ENCODE measurements at places on chromosomes 7 and 10. TPM values are rescaled to one million over a fixed set of nuclear protein-coding genes. Genes with fewer than 3 reads are reported as not detected.

MSS51 gene
- total RNA-seq = 0.86 TPM

WEE2 gene
- not detected for total RNA-seq

SEPHS1 gene
- 134 TPM for total RNA-seq

GRCh38 chr10:8927705-8928104 is 873.2 kb downstream of the GATA3 start:
- DNase-seq = no peak

SPDYE8 gene
- total RNA-seq = not detected

DNA sequence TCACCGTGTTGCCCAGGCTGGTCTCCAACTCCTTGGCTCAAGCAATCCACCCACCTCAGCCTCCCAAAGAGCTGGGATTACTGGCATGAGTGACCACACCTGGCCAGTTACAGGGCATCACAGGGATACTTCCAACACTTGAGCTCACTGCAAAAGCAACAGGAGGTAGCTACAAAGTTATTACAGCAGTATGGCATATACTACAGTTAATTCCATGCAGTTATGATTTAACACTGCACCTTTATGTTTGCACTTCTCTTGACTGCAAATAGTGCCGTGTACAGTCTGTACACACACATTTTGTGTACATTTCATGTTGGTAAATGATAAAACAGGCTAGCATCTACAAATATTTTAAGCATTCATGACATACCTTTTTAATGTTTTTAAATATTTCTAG is 21.3 kb downstream of the SRPK2 start:
- no peak for DNase-seq

DNA sequence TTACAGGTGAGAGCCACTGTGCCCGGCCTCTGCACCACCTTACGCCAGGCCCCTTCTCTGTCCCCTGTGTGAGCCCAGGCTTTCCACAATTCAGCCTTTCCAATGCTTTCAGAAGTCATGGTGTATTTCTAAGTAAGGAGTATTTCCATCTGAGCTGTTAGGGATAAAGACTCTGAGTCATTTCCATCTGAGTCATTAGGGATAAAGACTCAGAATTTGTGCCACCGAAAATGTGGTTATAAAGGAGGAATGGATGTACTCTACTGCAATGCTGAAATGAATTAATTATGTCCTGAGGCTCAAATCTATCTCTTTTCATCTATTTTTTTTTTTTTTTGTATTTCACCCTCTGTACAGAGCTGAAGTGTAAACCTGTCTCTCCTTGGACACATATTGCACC is 84.0 kb downstream of the GATA3 start:
- no peak for DNase-seq

SLC18A3 gene
- total RNA-seq = not detected

DNA sequence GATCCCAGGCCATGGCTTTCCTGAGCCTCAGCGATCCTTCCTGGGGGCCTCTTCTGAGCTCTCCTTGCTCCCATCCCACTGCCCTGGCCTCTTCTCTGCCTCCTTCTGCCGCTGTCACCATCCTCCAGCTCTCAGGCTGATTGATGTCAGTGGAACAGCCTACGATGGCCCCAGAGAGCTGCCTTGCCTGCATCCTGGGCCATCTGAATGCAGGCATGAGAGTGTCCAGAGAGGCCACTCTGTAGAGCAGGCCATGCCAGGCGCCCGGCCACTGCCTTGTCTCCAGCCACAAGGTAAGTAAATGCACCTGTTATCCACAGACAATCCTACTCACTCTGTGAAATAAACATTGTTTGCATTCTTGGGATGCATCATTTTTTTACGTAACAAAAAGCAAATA is 171.4 kb upstream of the PPP2R2D start:
- no peak for DNase-seq

- no peak for DNase-seq
Observed at GRCh38 chr10:123864923-123865322, 26.7 kb downstream of the CPXM2 start.

MAGI2 gene
- total RNA-seq = not detected

DNA sequence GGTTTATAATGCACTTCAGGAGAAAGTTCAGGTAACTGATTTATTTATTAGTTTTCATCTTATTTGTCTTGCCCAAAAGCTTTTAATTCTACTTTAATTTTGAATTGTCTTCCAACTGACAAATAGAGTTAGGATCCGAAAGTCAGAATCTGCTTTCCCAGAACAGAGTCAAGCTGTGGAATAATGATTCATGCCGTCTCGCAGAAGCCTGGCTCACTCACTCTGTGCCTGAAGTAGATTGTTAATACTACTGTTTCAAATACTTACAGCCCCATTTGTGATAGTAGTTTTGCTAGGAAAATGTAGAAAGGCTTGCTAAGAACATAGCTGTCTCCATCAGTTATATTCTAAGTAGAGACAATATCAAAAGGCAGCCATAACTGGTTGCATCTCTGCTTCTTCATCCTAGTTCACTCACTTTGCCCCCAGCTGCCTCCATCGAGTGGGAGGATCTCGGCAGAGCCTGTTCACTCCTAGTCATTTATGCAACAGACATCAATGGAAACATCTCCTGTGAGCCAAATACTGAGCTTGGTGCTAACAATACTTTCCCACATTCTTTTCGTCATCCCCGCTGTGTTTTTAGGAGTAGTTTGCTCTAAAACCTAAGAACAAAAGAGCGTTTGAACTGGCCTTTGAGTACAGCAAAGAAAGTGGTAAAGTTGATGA is 28.0 kb downstream of the ABRAXAS2 start:
- DNase-seq = no peak

- DNase-seq = no peak
Observed at GRCh38 chr10:91347529-91347928, 62.6 kb upstream of the HECTD2 start.

DNA sequence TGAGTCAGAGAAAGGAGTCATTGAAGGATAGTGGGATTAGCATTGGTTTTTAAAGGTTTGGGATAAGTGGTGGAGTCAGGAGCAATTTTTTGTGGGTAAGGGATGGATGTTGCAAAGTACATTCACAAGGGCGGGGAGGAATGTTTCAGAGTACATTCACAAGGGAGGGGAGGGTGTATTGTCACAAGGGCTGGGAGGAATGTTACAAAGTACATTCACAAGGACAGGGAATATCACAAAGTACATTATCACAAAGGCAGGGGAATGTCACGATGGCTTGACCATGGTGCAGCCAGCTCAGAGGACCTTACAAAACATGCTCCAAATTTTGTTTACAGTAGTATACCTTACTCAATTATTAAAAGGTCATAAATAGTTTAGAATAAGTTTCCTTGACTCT is 30.3 kb downstream of the C1GALT1 start:
- DNase-seq = no peak

CCL24 gene
- total RNA-seq = not detected

DNA sequence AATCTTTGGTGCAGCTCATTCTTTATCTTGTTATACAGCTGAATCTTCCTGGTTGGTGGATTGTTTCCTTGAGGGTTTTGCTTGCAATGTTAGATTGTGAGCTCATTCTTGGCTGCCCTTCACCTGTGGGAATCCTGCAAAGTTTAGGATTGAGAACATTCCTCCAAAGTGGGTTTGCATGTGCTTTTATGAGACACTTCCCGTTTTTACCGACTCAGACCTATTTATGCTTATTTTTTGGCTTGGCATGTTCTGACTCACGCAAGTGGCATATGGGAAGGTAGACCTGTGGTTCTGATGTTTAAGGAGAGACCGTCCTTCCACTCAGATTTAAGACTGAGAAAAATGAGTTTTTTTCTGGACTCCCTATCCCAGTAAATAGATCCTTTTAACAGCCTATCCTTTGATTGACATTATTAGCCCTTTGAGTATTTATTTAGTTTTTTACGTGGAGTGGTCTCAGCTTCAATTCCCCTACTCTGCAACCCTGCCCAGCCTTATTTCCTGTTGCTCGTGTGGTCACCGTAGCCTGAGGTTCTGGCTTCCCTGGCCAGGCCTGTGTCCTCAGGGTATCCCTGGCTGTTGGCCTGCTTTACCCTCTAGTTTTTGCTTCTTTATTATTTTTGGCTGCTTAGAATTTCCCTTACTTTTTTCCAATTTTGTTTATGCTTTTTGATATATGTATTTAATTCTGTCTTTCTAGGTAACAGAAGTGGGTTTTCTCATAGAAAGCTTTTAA is 13.4 kb upstream of the PRF1 start:
- no peak for DNase-seq

GRCh38 chr10:52864201-52865106 is 91.9 kb upstream of the MBL2 start:
- no peak for DNase-seq

GRCh38 chr10:48496831-48497779 is 107.8 kb downstream of the ARHGAP22 start:
- no peak for DNase-seq

DNA sequence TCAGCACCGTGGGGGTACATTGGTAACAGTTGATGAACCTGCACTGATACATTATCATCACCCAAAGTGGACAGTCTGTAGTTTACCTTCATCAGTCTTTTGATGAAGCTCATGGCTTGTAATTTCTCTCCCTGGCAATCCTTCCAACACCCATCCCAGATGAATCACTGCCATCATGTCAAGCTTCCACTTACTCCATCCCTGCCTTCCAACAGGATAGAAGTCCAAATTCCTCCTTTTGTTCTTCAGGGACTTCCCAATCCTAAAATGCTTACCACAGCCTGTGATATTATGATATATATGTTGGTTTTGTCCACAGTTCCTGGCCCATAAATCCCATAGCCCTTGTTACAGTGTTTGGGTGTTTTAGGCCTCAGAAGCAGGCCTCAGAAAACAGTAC is 16.1 kb downstream of the SNX10 start:
- DNase-seq = no peak

TRIM50 gene
- not detected for total RNA-seq

DNA sequence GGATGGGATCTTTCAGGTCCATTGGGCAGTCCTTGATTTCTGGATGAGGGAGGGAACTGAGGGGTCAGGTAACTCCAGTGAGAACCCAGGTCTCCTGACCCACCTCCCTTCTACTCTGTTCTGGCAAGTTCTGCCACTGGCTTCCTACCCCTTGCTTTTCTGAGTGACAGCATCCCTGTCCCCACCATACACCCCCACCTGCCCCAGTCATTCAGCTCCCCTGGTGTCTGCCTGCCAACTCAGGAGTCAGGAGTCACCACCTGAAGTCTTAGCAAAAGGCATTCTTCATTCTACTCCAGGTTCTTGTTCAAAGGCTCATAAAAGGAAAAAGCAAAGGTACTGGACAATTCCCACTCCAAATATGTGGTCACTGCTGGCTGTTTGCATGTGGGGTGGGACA is 26.6 kb downstream of the CDHR3 start:
- no peak for DNase-seq

DNA sequence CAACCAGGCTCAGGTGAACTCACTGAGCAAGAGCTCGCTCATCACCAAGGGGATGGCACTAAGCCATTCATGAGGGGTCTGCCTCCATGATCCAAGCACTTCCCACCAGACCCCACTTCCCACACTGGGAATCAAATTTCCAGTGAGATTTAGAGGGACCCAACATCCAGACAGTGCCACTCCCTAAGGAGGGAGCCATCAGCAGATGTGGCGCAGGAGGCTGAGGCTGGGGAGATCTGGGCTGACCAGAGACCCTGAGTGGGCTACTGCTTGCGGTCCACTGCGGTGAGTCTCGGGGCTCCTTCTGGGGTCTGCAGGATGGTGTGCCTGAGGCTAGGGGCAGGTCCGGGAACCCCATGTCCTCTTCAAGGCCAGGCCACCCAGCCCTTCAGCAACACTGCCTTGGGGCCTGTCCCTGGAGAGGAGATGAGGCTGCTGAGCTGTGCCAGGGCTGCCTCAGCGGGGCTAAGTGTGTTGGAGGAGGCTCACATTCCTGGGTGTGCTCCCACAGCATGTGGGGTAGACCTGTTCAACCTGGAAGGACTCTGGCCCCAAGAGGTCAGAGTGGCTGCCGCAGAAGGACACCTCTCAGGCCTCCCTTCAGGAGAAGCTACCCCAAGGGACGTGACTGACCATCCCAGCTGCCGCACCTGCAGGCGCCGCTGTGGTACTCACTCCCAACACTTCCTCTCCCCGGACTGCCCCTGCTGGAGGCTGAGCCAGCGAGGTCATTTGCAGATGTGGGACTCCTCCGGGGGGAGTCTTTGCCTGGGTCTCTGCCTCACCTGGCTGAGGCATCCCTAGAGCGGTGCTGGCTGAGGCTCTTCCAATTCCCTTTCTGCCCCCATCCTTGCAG is 22.3 kb upstream of the PCBD1 start:
- no peak for DNase-seq

ARHGAP22 gene
- 4.0 TPM for total RNA-seq

DNA sequence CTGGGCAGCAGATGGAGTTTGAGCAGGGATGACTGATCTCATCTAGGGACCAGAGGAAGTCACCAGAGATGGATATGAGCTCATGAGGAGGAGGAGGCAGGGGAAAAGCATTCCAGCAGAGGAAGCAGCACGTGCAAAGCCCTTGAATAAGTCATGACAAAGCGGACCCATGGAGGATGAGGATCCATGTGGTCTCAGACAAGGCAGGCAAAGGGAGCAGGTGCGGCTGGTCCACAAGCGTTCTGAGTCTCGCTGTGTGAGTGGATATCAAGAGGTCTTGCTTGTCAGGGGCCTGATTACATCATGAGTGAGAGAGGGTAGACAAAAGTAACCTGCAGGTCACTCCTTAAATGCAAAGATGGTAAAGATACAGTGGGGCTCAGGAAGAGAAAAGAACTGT is 307.6 kb downstream of the GRID1 start:
- DNase-seq = no peak

LIPF gene
- total RNA-seq = not detected

DNA sequence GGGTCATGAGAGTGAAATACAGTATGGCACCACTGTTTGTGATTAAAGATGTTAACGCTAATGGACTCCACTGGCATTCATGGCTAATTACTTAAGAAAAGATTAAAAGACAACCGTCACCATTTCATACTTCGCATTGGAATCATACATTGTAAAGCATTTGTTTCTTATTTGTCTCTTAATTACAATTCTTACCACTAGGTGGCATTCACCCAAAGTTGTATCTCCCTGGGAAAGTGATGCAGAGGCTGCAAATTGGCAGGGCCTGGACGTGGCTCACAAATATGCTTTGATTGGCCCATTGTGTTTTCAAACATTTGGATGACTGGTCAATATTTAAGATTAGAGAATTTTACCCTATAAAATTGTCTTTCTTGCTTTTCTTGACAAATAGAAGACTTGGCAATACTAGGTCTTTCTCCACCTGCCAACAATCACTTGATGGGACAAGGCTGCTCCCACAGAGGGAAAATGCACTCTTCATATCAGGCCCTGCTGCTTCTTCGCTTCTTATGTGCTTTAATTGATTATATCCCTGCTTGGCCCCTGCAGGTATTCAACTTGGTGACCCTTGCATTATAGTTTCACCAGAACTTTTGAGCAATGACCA is 72.1 kb upstream of the STARD3NL start:
- peak; percentile 73 for DNase-seq

GRCh38 chr10:114576716-114577115 is 81.4 kb downstream of the ABLIM1 start:
- peak; percentile 86 for DNase-seq

DNA sequence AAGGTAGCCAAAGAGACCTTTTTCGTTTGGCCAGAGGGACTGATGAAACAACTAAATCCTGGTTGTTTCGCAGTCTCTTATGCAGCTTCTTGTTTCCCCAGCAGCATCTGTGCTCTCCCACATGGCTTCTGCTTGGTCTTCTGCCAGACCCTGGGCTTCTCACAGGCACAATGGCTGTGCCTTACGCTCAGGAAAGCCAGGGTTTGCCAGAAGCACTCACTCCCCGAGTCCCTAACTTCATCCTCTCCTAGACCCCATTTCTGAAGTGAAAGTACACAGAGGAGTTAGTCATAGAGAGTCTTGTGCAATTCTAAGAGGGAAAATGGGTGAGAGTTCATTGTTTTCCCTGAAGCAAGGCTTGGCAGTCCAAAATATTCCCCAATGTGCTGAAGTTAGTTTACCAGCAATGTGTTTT is 121.7 kb downstream of the EVX1 start:
- DNase-seq = peak; percentile 10

GPC2 gene
- 8.8 TPM for total RNA-seq

PNLIPRP3 gene
- total RNA-seq = not detected

GRCh38 chr7:114182837-114183236 is 231.8 kb upstream of the FOXP2 start:
- DNase-seq = no peak

Data from G401 (cell line).